IPS DF 6.9 (cell line): ENCODE measurements at places on chromosomes 13 and 19.

DNA sequence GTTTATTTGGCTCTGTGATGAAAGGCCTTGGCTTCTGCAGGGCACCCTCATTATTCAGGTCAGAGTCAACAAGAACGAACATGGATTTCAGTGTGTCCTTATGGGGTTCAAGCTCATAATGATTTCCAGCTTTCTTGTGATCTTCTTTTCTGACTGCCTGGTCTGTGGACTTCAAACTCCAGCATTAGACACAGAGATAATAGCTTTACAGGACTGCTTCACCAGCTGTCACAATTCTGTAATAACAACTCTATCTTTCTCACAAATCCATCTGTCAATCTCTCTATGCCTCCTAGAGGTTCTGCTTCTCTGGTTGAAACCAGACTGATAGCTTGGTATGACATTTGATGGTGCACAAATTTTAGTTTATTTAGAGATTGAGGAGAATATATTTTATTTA, 13.1 kb upstream of the SLITRK6 start:
- H3K4me3 ChIP-seq = no peak overlapping the region
- no peaks in the 10 kb centered on the region for H3K36me3 ChIP-seq
- H3K27me3 ChIP-seq = no peaks in the 10 kb centered on the region
- no peak for DNase-seq
- H3K4me1 ChIP-seq = no peaks in the 10 kb centered on the region

- H3K36me3 ChIP-seq = peaks cover 10% of the 10 kb centered on the region; the same call in 1 of the 2 replicates
- no peaks in the 10 kb centered on the region for H3K27me3 ChIP-seq
- H3K4me1 ChIP-seq = peaks cover 1% of the 10 kb centered on the region
- H3K4me3 ChIP-seq = no peak overlapping the region
Measured at GRCh38 chr19:45138303-45138751, 22.5 kb downstream of the NKPD1 start.

DNA sequence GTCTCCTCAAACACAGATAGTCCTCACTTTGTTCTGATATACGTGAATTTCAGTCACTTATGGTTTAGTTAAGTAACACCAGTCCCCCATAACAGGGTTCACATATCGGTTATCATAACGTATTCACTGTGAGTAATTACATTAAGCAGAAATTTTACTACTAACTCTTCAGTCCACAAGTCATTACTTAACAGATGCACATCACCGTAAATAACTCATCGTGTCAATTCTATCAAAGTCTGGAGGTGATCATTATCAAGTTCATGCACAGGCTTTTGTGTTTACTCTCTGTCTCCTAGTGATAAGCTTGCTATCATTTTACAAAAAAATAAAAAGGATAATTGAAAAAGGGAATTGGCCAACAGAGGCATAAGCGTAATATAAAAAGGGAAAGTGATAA, 287.4 kb upstream of the ATXN8OS start:
- DNase-seq = no peak
- no peaks in the 10 kb centered on the region for H3K36me3 ChIP-seq
- H3K27ac ChIP-seq = no peak overlapping the region
- no peaks in the 10 kb centered on the region for H3K4me1 ChIP-seq

DNA sequence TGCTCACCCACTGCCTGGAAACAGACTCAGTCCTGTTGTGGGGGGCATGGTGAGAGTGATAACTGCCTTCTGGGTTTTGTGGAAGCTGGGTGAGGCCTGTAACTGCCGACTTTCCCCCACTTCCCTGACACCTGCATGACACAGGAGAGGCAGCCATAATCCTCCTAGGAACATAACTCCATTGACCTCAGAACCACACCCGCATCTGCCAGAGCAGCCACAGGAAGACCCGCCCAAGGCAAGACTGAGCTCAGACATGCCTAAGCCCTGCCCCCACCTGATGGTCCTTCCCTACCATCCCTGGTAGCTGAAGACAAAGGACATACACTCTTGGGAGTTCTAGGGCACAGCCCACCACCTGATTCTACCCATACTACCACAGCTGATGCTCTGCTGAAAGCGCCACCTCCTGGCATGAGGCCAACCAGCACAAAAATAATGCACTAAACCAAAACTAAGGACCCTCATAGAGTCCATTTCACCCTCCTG, 326.7 kb downstream of the RBM26 start:
- H3K4me1 ChIP-seq = no peaks in the 10 kb centered on the region
- no peak overlapping the region for H3K27ac ChIP-seq
- H3K27me3 ChIP-seq = no peaks in the 10 kb centered on the region

DNA sequence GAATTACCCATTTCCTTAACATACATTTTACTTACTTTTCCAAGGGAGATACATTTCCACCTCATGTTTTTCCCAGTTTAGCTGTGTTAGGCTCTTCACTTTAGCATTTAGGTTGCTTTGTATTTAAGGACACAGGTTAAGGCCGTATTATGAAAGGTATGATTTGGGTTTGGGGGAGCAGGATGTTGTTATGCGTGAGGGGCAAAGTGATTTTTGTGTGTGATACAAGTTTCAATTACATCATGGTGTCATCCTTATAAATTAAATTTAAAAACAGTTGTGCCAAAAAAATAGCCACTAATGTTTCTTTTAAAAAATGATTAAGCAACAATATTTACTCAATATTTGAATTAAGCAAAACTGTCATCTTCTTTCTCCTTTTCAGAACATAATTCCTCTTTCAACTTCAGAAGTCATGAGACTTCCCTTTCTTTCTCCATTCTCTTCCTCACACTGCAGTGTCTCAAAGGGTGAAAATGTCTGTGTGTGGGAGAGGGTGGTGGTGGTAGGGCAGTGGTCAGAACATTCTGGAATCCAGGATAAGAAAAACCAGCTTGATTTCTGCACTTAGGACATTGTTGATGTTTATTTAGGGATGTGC, 126.2 kb downstream of the KCNRG start:
- H3K27ac ChIP-seq = no peak overlapping the region
- H3K4me1 ChIP-seq = no peaks in the 10 kb centered on the region
- no peaks in the 10 kb centered on the region for H3K27me3 ChIP-seq
- no peak overlapping the region for H3K4me3 ChIP-seq
- H3K36me3 ChIP-seq = no peaks in the 10 kb centered on the region

DNA sequence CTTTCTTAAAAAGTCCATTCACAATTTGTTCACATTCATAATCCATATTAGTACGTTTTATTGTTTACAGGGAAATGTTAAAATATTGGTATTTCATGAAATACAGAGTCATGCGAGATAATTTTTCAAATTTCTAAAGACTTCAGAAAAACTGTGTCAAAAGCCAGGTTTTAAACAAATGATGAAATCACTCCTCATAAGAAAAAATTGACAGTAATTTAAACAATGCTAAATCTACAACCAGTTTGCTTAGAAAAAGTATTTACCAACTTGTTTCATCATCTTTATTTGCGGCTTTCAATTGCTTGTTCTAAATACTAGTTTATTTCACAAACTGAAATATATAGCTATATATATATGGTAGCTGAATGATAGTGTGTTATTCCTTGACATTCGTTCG, 1.2 kb upstream of the NALCN start:
- H3K4me1 ChIP-seq = no peaks in the 10 kb centered on the region; the same call in 1 of the 2 replicates
- H3K27me3 ChIP-seq = peaks cover 5% of the 10 kb centered on the region; the same call in 1 of the 2 replicates
- H3K36me3 ChIP-seq = no peaks in the 10 kb centered on the region

DNA sequence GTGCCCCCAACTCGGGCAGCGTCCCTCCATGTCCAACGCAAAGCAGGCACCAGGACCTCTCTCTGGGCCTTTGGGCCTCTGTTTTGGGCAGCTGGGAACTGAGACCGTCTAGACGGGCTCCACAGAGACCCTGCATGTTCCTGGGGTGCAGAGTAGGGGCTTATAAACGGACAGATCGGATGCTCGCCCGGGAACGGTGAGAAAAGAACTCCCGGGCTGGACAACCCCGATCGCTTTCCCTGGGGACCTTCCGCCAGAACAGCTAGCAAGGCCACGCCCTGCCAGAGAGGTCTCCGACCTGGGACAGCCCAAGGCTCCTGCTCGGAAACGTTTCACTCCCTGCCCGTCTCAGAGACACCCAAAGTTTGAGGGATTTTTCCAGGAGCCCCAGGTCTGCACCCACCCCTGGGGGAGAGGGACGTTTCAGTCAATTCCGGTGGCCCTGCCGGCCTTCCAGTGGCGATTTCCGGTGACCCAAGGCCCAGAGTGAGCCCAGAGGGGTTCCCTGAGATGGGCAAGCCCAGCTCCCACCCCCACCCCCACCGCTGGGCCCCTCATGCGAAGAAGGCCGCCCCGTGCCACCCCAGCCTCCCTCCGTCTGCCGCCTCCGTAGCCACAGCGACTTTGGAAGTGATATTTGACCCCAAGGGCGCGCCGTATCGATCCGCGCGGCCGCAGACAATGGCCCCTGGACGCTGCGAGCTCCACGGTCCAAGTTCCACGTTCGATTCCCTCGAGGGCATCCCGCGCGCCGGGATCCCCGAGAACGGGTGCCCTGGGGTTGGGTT, 1.7 kb downstream of the NR2F6 start:
- H3K36me3 ChIP-seq = no peaks in the 10 kb centered on the region
- peaks cover 12% of the 10 kb centered on the region for H3K4me1 ChIP-seq
- H3K27me3 ChIP-seq = no peaks in the 10 kb centered on the region
- DNase-seq = no peak
- peak overlapping the region; percentile 97 for H3K4me3 ChIP-seq
- H3K27ac ChIP-seq = no peak overlapping the region

GRCh38 chr13:51584731-51585672, 740 bp downstream of the WDFY2 start:
- H3K4me3 ChIP-seq = peak overlapping the region; percentile 76
- H3K27ac ChIP-seq = no peak overlapping the region
- peak; percentile 41 for DNase-seq
- H3K27me3 ChIP-seq = no peaks in the 10 kb centered on the region
- H3K4me1 ChIP-seq = peaks cover 3% of the 10 kb centered on the region; the same call in 1 of the 2 replicates
- H3K36me3 ChIP-seq = no peaks in the 10 kb centered on the region

DNA sequence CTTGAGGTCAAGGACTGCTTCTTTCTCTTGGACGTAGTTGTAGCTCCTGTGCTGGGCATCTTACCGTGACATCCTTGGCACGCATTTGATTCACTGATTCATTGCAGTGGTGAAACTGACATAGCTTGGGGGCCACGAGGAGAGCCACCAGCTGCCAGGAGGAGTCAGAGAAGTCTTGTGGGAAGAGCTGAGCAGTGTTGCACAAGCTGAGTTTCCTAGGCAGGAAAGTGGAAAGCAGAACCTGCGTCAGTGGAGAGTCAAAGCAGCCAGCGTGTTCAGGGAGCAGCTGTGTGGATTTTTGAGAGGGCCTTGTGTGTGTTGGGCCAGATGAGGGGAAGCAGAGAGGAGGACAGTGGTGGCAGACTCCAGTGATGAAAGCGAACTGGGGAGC, 5.3 kb upstream of the GPR183 start:
- H3K4me3 ChIP-seq = no peak overlapping the region
- H3K36me3 ChIP-seq = no peaks in the 10 kb centered on the region
- no peak for DNase-seq
- no peaks in the 10 kb centered on the region for H3K4me1 ChIP-seq
- H3K27me3 ChIP-seq = no peaks in the 10 kb centered on the region

GRCh38 chr19:49907745-49908446, 11.2 kb upstream of the IL4I1 start:
- no peak overlapping the region for H3K27ac ChIP-seq
- peaks cover 2% of the 10 kb centered on the region; the same call in 1 of the 2 replicates for H3K4me1 ChIP-seq
- H3K4me3 ChIP-seq = no peak overlapping the region
- peaks cover 17% of the 10 kb centered on the region for H3K36me3 ChIP-seq
- DNase-seq = no peak
- H3K27me3 ChIP-seq = no peaks in the 10 kb centered on the region

- no peaks in the 10 kb centered on the region for H3K27me3 ChIP-seq
- no peak overlapping the region for H3K4me3 ChIP-seq
- no peak overlapping the region for H3K27ac ChIP-seq
- no peaks in the 10 kb centered on the region for H3K36me3 ChIP-seq
- H3K4me1 ChIP-seq = peaks cover 2% of the 10 kb centered on the region; the same call in 1 of the 2 replicates
Measured at GRCh38 chr13:27004326-27004725, 167.3 kb downstream of the USP12 start.

DNA sequence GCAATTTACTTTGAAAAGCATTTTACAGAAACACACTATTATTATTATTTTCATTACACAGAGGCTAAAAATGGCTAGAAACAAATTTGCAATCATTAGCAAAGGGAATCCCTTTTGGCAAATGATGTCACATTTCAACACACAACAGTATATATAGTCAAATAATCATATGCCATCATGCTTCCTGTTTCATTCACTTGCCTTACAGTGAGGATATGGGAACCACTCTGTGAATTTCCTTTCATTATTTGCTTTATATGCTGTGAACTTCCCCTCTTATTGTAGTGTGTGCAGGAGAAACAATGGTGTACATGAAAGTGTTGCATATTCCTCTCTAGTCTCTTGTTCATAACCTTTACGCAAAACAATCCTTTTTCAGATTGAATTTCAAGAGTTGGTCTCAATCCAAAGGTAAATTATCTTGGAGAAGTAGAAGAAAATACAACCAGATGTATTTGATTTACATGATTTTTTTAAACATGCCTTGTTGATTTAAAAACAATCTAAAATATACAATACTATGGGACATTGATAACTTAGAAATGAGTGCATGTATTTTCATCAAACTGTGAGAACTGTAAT, 657.3 kb downstream of the EFNB2 start:
- H3K4me3 ChIP-seq = no peak overlapping the region
- no peaks in the 10 kb centered on the region for H3K36me3 ChIP-seq
- DNase-seq = no peak

DNA sequence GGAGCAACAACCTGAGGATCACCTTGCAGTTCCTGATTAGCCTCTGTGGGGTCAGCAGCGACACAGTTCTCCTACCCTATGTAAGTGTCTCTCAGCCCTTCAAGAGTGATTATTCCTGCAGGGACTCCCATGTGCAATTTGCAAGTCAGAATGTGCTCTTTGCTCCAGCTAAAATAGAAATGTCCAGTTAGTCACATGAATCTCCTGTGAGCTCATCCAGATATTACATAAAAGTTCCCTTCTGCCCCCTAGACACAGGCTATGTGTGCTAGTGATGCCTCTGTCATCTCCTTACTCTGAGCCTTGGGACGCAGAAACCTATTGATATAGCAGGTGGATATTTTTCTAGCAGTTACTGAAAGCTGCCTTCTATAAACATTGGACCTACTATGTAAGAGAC, 105.5 kb downstream of the ZAR1L start:
- no peaks in the 10 kb centered on the region for H3K27me3 ChIP-seq
- no peaks in the 10 kb centered on the region for H3K4me1 ChIP-seq
- H3K27ac ChIP-seq = no peak overlapping the region
- no peak for DNase-seq
- H3K4me3 ChIP-seq = no peak overlapping the region

- peaks cover 1% of the 10 kb centered on the region; the same call in 1 of the 2 replicates for H3K27me3 ChIP-seq
- no peak overlapping the region for H3K4me3 ChIP-seq
- H3K36me3 ChIP-seq = no peaks in the 10 kb centered on the region
- no peak for DNase-seq
- H3K27ac ChIP-seq = no peak overlapping the region
- H3K4me1 ChIP-seq = peaks cover 13% of the 10 kb centered on the region; the same call in 1 of the 2 replicates
Measured at GRCh38 chr13:106529415-106530170, 5.9 kb downstream of the EFNB2 start.

- no peaks in the 10 kb centered on the region for H3K27me3 ChIP-seq
- DNase-seq = no peak
- no peak overlapping the region for H3K27ac ChIP-seq
- no peaks in the 10 kb centered on the region for H3K4me1 ChIP-seq
- peaks cover 13% of the 10 kb centered on the region for H3K36me3 ChIP-seq
Measured at GRCh38 chr19:8307400-8307964, 676 bp downstream of the CD320 start.
